ENCODE measurements at places on chromosomes 5 and 9.

DNA sequence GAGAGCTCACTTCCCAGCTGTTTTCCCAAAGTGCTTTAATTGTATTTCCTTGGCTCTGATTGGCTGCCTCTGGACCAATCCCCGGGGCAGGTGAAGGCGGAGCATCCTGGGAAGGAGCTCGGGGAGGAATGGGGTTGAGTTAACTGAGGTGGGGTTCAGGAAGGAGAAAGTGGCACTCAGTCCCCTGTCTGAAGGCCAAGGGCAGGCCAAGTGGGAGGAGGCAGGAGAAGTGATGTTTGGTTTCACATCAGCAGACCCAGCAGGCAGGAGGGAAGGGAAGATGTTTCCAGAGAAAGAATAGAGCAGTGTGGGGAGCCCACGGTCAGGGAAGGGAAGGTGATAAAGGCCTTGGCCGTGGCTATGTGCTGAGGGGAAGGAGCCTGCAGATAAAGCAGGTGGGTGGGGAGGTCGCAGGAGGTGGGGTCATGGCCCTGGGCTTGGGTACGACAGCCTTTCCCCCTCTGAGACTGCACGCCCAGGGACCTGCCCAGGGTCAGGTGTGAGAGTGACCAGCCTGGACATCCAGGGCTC, 3.1 kb downstream of the TSPAN17 start:
- DNase-seq: peak; percentile 14

GRCh38 chr5:154478224-154478565, at the start of gene HAND1:
Gene HAND1 (minus strand): TSS chr5:154478227. CDS start chr5:154478008, 219 bp downstream.
- peak; percentile 21 for DNase-seq

GRCh38 chr9:113502427-113503034, 39.0 kb downstream of the RGS3 start:
- DNase-seq: no peak

DNA sequence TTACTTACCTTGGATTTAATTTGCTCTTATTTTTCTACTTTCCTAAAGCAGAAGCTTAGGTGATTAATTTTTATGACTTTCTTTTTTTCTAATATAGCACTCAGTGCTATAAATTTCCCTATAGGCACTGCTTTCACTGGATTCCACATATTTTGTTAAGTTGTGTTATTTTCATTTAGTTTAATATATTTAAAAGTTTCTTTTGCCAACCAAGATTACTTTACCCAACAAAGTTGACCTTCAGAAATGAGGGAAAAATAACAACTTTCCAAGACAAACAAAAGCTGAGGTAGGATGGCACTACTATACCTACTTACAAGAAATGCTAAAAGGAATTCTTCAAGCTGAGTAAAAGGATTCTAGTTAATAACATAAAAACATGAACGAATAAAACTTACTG, 8.8 kb upstream of the IFNB1 start:
- DNase-seq: no peak

Measured in fibroblast of mammary gland (primary cell).